GDM1 (cell line): ENCODE measurements at places on chromosomes 2 and 18.
A peak's percentile ranks its signal among the peaks of the same experiment; 100 is the strongest.

GRCh38 chr2:215189393-215189792 is 51.0 kb upstream of the ABCA12 start:
- DNase-seq: no peak

DNA sequence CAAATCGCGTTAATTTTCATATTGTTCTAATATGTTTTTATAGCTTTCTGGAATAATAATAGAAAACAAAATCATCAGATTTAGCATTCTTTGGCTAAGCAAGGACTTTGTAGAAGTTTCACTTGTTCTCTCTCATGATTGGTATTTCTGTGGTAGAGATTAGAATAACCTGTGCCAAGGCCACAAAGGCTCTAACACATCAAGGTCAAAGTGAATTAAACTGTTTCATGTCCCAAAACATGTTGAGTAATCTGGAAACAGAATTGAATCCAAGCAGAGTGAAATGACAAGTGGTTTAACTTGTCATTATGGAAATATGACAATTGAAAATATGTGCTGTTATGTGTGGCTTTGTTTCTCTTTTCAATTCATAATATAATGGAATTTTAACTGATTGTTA is 617.4 kb downstream of the CCDC85A start:
- DNase-seq: no peak

DNA sequence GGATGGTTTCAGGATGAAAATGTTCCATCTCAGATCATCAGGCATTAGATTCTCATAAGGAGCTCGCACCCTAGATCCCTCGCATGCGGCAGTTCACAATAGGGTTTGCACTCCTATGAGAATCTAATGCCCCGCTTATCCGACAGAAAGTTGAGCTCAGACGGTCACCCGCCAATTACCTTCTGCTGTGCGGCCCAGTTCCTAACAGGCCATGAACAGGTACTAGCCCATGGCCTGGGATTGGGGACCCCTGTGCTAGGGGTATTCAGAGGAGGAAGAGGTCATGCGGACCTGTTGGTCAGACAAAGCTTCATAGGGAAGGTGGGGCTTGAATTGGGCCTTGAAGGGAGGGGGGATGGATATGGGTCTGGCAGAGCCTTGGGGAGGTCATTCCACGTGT is 4.4 kb upstream of the BUB1 start:
- no peak for DNase-seq

GRCh38 chr2:79686884-79687283 is 174.0 kb downstream of the CTNNA2 start:
- DNase-seq: no peak

- no peak for DNase-seq
Observed at GRCh38 chr18:45167631-45168280, 447.5 kb upstream of the SLC14A2 start.

GRCh38 chr2:134245340-134245984 is 8.4 kb upstream of the MGAT5 start:
- peak; percentile 59 for DNase-seq

- no peak for DNase-seq
Observed at GRCh38 chr2:176085861-176086771, 2.4 kb upstream of the EVX2 start.

GRCh38 chr2:161975813-161976160 is 98.2 kb downstream of the DPP4 start:
- DNase-seq: no peak

DNA sequence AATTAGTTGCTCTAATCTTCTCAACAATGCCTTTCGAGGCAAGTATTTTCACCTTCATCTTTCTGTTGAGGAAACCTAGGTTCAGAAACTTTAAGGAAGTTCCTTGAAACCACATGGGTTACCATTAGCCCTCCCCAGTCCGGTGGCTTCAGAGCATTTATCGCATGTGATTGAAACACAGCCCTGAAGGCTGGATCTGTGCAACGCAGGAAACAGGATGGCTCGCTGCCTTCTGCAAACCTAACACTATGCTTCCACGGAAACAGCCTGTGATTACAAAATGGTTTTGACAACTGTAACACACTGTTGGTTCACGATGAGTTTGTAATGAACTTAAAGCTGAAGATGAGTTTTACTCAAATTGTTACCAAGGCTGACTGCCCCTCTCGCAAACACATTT is 68.5 kb downstream of the EPB41L3 start:
- no peak for DNase-seq

DNA sequence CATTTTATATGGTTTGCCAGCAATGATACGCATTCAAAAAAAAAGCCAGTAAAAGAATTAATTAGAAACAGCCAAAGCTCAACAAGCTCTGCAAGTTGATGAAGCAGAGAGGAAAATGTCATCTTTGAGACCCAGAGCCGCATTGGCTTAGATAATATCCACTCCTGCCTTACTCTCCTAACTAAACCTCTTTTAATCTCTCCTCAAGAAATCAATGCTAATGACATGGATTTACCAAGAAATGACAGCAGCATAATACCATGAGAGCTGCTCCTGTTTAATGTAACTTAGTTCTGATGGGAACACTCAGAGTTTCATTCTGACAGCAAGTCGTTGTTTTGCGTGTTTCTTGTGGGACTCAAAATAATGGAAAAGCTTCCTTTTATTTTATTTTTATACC is 1099.4 kb upstream of the PIK3C3 start:
- no peak for DNase-seq

DNA sequence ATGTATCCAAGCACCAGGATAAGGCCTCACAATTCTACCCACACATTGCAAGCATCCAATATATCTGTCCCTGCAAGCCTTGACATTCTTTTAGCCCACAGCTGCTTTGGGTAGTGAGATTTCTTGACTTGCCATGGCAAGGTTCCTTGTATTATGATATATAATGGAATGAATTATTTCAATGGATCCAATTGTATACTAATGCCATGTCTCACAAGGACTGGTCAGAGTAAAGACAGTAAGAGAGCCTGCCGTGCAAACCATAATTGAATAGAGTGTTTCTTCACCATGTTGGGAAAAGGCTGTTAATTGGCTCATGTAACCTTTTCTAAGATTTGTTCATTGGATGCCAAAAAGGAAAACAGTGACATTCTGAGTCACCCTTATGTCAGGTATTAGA is 64.3 kb upstream of the RBBP8 start:
- DNase-seq: no peak

GRCh38 chr2:235088496-235088921 is 136.7 kb downstream of the SH3BP4 start:
- DNase-seq: no peak

DNA sequence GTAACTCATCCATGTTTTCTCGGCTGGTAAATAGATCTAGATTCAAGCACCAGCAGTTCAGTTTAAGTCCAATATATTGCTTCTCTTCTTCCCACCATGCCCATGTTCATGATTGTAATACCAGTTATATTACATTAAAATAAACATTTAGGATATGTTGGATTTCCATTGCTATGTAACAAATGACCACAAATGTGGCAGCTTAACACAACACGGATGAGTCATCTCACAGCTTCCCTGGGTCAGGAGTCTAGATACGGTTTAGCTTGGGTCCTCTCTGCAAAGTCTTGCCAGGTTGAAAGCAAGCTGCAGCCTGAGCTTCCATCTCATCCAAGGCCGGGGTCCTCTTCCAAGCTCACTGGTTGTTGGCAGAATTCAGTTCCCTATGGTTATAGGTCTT is 39.4 kb upstream of the SMAD2 start:
- no peak for DNase-seq

DNA sequence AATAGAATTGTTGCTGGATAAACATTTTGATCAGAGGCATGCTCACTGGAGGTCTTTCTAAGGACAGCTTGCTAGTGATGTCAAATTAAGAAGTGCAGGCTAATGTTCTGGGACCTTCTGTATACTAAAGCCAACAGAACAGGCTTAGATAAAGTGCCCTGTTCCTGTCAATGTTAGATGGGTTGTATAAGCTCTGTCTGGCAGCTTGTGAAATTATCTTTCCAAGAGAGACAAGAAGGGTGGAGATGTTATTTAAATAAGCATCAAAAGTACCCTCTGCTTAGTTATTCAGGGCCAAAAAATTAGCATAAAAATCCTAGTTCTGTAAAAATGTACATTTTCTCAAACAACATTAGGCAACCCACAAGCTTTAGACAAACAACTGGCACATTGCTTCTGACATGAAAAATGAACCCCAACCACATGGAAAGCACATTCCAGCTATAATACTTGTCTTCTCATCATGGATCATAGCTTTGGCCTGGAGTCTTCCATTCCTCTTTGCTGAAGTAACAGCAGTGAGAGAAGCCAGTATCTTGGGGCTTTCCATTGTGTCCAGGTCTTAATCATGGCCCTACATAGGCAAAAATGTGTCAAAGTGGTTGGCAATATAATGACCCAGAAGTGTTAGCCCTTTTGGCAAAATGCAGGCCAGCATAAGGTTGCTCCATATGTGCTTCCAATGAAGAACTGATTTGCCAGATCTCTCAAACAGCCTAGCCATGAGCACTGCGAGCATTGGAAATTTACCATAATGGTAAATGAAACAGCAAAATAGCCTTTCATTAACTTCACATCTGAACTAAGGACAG is 478.1 kb upstream of the ZNF804A start:
- DNase-seq: no peak

GRCh38 chr2:54295911-54296310 is 39.9 kb upstream of the TSPYL6 start:
- no peak for DNase-seq

- DNase-seq: no peak
Observed at GRCh38 chr2:21420553-21421335, 297.0 kb downstream of the TDRD15 start.

DNA sequence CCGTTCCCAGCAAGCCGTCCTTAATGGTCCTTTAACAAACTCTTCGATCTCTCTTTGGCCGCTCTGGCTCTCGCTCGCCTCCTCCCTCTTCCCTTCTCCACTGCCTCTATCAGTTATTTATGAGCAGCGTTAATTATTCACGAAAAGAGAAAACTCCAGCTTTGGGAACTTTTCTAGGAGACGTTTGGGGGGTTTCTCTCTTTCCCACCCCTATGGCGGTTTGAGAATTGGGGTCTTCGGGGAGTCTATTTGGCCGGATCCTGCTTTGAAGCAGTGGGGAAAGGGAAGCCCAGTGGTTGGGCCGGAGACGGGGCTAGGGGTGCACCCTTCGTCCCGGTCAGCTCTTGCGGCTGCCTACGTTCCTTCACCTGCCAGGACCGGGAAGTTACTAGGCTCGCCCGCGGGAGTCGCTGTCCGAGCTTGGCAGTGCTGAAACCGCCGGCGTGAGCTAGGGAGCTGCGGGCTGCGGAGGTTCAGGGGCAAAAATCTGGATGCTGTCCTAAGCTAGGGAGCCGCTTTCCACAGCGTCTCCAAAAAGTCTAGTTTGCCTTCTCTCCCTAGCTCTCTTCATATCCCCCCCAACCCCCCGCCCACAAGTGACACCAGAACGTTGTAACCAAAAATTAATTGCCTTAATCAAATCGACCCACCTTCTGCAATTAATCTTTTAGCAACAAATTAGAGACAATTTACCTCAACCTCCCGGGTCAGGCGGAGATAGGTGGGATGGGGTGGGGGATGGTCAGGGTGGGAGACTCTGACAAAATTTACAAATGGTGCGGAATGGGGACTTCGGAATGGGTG is 8.9 kb upstream of the SKOR2 start:
- no peak for DNase-seq

GRCh38 chr2:217970206-217970605 is 32.6 kb downstream of the TNS1 start:
- no peak for DNase-seq

- DNase-seq: no peak
Observed at GRCh38 chr2:41859615-41860514, 188.0 kb upstream of the PKDCC start.

DNA sequence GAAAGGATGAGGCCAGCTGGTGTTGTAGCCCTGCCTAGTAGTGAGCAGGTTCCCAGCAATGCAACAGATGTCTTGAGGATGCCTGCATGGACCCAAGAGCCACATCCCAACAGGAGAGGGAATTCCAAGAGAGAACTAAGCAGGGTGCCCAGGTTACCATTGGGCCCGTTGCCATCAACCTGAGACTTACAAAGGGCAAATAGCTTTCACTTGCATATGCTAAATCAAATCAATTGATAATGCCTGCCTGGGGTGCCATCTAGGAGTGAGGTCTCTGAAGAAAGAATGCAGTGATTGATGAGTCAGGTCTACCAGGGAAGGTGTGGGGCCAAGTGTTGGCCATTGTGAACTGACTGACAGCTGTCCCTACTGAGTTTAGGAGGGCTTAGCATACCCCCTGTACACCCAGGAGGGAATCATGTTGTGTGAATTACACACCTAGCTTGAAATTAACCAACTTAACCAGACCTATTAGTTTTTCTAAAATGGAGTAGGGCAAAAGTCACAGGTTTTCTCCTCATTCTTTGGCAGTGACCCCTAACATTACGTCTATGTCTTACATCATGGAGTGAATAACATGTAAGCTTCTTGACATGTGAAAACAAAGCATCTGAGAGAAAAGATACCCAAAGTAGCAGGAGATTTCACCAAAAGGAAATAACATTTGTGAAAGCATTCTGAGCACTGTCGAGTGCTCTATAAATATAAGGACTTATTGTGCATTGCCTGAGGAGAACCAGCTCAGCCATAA is 32.3 kb downstream of the FHOD3 start:
- DNase-seq: no peak

DNA sequence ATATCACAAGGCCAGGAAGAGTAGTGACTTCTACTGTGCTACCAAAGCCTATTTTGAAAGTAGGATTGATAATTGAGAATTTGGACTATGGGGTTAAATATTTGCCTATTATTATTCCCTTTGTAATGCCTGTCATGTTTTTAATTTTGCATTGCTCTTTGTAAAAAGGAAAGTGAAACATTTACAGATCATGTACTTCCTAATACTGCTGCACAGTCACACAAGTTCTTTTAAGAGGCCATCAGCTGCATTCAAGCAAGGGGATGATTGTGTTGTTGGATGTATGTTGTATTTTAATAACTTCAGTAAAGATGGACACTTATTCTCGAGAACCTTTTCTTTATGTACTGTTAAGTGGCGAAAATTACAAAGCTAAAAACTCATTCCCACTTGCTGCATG is 70.1 kb downstream of the PLEKHA3 start:
- no peak for DNase-seq

- DNase-seq: no peak
Observed at GRCh38 chr2:95695613-95696012, 103.8 kb downstream of the TRIM43 start.

GRCh38 chr2:129699781-129700573 is 279.5 kb upstream of the RAB6C start:
- no peak for DNase-seq

- DNase-seq: no peak
Observed at GRCh38 chr2:71469403-71470398, 16.3 kb downstream of the DYSF start.

DNA sequence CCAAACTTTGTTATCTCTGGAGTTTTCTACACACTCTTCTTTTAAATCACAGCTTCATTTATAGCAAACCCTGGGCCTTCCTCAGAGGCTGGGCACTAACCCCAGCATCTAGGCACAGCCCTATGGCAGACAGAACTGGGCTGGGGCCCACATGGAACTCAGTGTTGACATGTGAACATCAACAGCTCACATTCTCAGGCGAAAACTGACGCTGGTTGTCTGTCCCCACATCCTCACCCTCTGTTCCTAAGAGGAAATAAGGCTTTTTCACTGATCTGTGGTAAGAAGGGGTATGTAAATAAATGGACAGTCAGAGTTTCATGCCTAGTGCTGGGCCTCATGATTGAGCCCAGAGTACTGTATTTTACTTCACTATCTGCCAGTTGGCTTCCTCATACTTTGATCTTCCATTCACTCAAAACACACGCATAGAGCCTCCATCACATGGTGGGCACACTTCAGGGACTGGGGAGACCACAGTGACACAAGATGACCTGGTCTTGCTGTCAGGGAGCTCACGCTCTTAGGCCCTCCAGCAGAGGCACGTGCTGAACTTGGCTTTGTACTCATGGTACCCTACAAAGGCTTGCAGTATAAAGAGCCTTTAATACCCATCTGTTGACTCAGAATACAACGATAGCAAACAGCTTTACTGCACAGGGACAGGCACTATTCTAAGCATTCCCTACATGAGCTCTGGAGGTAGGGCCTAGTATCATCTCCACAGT is 43.0 kb downstream of the EFEMP1 start:
- DNase-seq: no peak
